Calu3 (cell line): ENCODE measurements at places on chromosomes 1 and 21. TPM values are rescaled to one million over a fixed set of nuclear protein-coding genes. Genes with fewer than 3 reads are reported as not detected.

- H3K27ac ChIP-seq, result no peak overlapping the region
- no peaks in the 10 kb centered on the region for H3K4me1 ChIP-seq
- H3K36me3 ChIP-seq, result no peaks in the 10 kb centered on the region
- no peak overlapping the region for H3K4me3 ChIP-seq
These were observed 163.2 kb upstream of the NBPF11 start for GRCh38 chr1:148315071-148315811.

The ANGPTL3 gene
- not detected in 2 replicates for total RNA-seq

The SYTL1 gene
- 15.0 and 16.5 TPM in 2 replicates for total RNA-seq

The C1orf146 gene
- total RNA-seq, result not detected in 2 replicates

- H3K27me3 ChIP-seq, result peaks cover 99% of the 10 kb centered on the region
- H3K36me3 ChIP-seq, result no peaks in the 10 kb centered on the region
- no peak overlapping the region for H3K4me3 ChIP-seq
- H3K27ac ChIP-seq, result no peak overlapping the region
- H3K4me1 ChIP-seq, result no peaks in the 10 kb centered on the region
These were observed 427 bp downstream of the WNT3A start for GRCh38 chr1:228007049-228007800.
